ENCODE measurements at places on chromosomes 6 and 20.
A peak's percentile ranks its signal among the peaks of the same experiment; 100 is the strongest.

GRCh38 chr20:56995635-56996075, 270.8 kb downstream of the BMP7 start:
- no peak for DNase-seq

DNA sequence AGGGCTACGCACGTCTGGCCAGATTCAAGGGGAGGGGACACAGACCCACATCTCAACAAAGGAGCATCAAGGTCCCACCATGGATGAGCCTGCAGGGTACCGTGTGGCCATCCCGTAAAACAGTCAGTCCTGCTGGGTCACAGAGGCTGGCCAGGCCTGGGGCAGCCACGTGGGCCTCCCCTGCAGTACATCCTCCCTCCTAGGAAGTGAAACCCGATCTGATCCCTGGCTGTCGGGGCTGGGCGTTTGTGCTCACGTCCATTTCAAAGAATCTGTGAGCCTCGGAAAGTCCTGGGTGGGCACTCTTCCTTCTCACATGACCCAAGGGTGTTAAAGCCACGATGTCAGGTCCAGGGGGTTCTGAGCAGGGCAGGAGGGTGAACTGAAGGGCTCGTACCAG, 14.3 kb downstream of the SULF2 start:
- DNase-seq: no peak

DNA sequence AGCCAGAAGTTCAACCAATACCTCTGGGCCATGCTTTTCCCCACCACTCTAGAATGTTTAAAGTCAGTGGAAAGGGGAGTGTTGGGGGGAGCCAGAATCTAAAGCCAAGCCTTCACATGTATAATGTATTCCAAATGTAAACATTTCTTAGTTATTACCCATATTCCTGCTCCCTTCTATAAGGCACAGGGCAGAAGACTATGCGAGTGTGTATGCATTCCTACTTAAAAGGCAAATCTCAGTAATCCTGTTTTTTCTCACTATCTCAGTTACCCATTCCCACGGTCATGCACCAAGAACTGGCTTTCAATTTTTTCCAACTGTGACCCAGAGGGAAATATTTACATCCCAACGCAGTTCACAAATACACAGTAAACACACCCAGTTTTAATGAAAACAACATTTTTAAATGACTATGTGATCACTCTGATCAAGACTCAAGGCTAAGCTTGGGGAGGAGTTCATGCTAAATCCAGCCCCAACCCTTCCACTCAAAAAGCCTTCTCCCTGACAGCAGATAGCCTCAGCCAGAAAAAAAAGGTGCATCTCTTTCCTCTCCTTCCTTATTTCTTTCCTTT, 57.5 kb downstream of the EPB41L2 start:
- DNase-seq: no peak

- DNase-seq: no peak
Measured at GRCh38 chr20:57470212-57470522, 54.8 kb downstream of the CTCFL start.

GRCh38 chr6:121222656-121223055, 111.6 kb downstream of the TBC1D32 start:
- DNase-seq: no peak

DNA sequence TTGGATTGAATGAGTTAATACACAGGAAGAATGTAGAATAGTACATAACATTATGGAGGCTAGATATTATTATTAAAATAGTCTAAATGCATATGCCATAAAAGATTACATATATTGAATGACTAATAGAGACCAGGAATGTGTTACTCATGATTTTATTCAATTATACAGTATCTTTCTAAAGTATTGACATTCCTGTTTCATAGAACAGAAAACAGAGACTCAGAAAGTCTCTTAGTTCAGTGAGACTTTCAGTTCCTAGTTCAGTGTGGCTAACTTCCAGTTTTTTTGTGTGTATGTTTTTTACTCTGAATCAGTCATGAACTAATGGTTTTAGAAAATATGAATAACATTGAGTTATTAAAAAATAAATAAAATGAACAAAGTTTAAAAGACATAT, 34.6 kb upstream of the TMEM244 start:
- no peak for DNase-seq

DNA sequence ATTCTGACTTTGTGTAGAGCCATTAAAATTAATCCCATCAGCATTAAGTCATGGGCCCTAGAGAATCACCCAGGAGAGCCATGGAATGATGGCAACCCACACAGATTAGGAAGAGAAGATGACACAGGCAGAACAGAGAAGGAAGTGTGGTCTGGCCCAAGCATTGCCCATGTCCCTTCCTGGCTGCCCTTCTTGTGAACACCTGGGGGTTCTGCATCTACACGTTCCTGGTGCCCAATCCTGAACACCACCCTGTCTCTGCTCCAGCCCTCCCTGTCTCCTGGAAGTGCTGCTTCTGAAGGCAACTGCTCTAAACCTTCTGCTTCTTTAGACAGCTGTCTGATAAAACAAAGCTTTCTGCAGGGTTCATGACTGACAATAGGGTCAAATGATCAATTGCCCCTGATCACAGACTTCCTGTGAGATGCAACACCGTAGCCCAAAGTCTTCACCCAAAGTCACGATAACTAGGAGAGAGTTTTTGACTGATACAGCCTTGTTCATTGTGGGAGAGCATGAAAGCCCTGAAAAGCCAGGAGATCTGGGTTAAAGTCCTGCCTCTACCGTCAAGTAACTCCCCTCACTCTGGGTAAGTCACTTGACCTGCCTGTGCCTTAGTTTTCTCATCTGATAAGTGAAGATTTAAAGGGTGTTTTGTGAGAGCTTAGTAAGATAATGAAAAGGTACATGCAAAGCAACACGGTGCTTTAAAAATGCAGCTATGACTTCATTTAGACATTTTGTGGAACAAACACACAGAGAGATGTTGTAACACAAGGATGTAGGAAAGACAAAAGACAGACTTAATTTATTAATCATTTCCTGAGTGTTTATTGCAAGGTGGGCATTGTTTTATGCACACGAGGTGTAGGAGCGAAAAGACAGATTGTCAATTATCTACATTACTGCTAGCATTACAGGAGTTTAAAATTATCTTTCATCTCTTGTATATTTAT, 291.2 kb upstream of the STXBP5 start:
- no peak for DNase-seq

DNA sequence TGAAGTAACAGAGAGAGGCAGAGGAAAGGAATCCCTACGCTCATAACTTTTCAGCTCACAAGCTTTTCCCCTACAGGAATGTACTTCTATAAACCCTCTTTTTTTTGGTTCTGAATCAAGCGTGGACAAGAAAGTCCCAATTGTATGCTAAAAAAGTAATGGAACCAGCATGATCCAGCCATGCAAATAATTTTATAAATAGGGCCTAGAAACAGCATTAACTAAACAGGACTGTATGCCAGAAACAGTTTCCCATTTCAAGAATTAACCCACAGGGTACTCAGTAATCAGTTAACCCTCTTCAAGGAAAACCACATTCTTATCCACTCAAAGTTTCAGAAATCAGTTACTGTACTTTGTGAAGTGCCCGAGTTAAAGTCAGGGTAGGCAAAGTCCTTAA, 87.0 kb upstream of the HMGCLL1 start:
- DNase-seq: no peak

- DNase-seq: peak; percentile 48
Measured at GRCh38 chr6:49849213-49849907, 17.0 kb downstream of the CRISP1 start.

DNA sequence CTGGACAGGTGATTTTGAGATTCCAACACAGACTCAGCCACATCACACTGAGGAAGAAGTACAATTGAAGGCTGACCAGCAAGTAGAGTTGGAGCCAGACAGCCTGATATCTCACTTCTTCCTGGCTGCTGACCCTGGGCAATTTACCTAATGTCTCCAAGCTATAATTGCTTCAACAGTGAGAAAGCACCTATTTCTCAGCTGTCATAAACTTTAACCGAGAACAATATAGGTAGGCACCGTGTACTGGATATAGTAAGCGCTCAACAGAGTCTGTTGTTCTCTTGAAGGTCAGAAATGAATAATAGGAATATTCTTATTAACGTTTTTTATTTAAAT, 28.3 kb downstream of the STX7 start:
- no peak for DNase-seq

DNA sequence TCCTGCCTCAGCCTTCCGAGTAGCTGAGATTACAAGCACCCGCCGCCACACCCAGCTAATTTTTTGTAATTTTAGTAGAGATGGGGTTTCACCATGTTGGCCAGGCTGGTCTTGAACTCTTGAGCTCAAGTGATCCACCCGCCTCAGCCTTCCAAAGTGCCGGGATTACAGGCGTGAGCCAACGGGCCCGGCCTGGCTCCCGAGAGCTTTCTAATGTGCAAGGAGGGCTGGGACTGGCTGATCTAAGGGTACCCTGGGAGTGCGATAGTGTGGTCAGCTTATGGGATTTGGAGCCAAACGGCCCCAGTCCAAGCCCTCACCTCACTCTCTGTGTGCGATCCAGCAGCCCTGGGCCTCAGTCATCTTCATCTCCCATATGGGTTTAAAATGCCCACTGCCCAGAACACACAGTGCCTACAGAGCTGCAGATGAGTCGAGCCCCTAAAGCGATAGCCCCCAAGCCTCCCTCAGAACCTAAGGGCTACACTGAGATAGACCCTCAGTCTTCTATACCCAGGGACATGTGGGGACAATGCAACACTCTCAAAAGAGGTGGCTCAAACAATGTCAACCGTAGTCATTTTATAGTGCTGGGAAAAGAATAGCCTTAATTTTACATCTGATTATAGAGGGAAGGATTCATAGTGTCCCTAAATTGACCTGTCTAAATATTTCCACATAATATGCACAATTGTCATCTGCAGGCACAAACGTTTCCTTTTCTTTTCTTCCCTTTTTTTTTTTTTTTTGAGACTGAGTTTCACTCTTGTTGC, 50.1 kb downstream of the SSR1 start:
- no peak for DNase-seq

DNA sequence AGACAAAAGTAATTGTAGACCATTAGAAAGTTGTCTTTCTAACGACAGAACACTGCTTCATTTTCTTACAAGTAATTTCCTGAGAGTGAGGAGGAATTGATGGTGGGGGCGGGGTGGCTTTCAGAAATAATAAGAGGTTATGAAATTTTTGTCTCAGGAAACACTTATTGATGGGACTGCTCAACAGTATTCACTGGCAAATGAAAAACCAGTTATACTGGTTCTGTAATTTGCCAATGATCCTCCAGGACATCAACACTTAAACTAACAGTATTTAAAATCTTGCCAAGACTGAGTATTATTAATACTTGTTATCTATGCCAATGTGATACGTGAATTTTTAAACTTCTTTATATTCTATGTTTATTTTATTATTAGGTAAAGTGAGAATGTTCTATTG, 41.8 kb upstream of the FUT9 start:
- DNase-seq: no peak

DNA sequence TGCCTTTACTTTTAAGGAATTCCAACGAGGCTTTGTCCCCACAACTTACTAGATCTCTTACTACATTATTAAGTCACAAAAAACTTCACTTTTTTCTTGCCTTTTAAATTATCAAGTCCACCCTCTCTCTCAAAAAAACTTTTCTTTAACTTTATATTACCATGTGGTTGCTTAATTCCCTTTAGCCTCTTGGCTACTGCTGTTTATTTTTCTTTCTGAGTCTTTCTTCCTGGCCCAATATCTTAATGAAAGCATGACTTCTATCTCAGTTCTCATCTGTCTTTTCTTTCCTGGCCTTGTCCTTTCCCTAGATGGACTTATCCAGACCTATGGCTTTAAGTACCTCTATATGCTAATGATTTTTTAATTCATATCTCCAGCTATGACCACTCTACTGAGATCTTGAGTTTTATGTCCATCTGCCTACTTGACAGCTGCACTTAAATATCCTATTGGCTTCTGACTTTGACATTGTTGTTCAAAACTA, 710.5 kb downstream of the RFPL4B start:
- no peak for DNase-seq

DNA sequence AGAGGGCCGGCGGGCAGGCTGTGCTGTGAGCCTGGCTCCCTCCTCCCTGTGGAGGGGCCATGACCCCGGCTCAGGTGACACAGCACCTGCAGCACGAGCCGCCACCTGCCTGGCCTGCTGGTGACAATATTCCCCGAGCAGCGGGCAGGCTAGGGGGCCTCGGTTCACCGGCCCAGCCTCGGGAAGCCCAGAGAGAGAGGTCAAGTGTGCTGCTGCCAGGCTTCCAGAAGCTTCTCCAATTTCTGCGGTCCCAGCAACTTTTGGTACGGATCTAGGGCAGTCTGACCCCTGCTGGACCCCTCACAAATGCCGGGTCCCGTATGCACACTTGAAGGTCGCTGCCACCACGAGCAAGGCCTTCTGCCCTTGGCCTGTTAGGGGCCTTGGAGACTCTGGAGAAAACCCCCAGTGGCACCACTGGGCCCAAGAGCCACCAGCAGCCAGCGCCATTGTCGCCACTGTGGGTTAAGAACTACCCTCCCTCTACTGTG, 38.6 kb upstream of the NOL4L start:
- DNase-seq: peak; percentile 29

- peak; percentile 18 for DNase-seq
Measured at GRCh38 chr6:14129575-14129974, 12.0 kb downstream of the CD83 start.
